ENCODE measurements at places on chromosomes 1 and 21.
A peak's percentile ranks its signal among the peaks of the same experiment; 100 is the strongest.

DNA sequence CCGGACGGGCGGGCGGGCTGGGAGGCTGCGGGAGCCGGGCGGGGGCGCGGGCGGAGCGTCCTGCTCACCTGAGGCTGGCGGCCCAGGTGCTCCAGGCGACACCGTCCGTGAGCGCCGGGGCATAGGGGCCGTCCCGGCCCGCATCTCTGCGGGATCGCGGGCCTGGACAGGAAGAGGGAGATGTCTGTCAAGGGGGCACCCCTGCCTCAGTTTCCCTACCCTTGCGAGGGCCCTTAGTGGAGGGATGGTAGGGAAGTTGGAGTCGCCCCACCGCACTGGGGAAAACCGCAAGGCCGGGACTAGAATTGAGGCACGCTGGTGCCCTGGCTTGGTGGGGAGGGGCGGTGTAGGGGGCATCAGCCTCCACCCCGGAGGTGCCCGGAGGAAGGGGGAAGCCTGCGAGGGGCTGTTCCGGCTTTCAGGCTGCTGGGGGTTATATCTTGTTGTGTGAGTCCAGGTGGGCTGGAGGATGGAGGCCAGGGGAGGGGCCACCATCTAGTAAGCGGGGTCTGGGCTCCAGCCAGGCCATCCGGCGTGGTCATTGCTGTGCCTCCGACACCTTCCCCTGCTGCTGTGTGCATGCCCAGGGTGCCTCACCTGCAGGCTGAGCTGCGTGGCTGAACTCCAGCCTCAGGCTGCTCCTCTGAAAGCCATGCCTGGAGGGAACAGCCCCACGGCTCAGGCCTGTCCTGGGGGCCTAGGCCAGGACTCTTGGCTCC is 580 bp downstream of the VWA1 start:
- DNase-seq: no peak

DNA sequence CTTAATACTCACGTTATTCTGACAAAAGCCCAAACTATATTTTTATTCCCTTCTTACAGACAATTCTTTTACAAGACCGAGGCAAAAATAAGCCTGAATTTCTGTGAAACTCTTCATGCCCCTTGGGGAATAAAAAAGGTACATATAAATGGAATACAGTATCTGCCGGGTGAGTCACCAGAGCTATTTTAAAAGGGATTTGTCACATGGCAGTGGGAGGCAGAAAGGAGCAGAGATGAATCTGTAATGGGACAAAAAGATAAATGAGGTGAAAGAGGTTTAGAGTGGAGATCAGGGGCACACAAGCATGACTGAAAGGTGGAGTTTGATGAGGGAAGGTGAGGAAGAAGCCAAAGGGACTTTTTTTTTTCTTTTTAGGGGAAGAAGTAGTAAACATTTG is 8.8 kb downstream of the XCL1 start:
- DNase-seq: no peak

GRCh38 chr1:160169553-160170399 is 18.4 kb downstream of the ATP1A4 start:
- peak; percentile 99 for DNase-seq

GRCh38 chr1:50959303-50959912 is 659 bp downstream of the FAF1 start:
- no peak for DNase-seq

GRCh38 chr1:68339505-68339904 is 107.2 kb upstream of the WLS start:
- no peak for DNase-seq

GRCh38 chr21:34372321-34372720 is 3.0 kb upstream of the SMIM11 start:
- no peak for DNase-seq

- DNase-seq: no peak
These were observed 114.2 kb downstream of the FCRL5 start for GRCh38 chr1:157438146-157438545.

DNA sequence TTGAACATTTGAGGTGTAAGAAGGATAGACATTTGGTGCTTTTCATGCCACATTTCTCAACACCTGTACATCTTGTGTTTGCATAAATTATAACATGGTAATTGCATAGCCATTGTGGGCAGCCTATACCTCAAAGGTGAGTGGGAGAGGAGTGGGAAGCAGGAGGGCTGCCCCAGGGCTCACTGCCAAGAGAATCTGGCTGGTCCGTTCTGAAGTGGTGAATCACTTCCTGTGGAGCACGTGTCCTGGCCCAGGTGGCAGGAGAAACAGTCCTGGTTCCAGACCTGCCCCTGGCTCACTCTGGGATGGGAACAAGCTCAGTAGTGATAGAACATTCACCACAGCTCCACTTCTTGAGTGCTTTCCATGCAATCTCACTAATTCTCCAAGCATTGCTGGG is 11.6 kb upstream of the OLFML2B start:
- no peak for DNase-seq

- DNase-seq: no peak
These were observed 22.0 kb upstream of the BATF3 start for GRCh38 chr1:212721388-212722247.

DNA sequence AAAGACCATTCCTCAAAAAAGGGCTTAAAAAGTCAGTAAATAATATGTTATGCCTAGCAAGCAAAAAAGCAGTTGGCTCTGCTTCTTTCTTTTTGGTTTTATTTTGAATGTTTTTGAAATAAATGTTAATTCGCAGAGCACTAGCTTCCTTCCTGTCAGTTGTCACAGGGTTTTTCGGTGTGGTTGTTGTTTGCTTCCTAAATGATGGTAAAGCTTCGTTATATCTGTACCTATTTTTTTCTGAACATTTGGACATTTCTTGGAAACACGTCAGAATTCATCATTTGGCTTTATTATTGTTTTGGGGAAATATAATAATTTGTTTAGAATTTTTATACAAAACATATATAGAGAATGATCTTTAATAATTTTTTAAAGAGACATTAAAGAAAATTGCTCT is 351.9 kb upstream of the SGIP1 start:
- DNase-seq: no peak

DNA sequence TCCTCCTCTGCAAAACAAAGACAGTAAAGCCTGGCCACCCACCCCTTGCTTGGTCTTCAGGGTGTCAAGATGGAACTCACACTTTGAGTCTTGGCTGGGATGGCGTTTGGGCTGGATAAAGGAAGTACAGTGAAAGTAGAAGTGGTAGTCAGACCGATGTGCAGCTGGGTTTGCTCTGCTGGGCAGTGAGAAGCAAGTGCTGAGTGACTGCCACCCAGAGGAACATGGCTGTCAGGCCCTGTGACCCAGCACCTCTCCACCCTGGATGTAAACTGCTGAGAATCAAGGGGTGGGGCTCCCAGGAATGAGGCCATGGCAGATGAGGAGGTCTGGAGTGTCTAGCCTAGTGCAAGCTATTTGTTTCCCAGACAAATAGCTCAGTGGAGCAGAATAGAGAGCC is 51.2 kb downstream of the POFUT2 start:
- no peak for DNase-seq

DNA sequence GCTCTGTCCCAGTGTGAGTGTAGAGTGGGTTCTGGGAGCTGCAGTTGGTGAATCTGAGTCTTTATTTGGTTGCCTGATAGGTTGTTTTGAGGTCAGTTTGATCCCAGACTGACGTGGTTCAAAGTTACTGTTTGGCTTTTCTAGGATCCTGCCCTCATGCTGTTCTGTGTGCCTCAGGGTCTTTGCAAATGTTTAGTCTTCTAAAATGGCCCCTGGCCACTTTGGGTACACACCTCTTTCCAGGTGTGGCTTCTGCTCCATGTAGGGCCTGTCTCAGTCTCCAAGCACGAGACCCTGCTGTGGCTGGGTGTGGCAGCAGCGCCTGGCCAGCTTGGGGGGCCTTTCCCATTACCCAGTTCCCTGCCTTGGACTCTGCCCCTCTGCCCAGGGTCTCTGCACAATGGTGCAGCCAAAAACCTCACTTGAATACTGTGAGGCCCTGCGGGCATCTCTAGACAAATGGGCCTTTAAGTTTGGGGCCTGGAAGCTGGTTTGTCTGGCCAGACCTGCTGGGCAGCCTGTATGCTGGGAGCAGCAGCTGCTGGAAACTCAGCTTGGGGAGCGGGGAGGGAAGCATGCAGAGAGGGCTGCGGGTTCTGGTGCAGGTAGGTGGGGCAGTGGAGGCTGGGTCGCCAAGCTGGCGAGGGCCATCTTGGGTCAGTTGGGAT is 5.6 kb downstream of the PTPRF start:
- DNase-seq: no peak

GRCh38 chr1:98988904-98989555 is 15.6 kb downstream of the PLPPR5 start:
- no peak for DNase-seq

- DNase-seq: no peak
These were observed 180.0 kb downstream of the TTLL7 start for GRCh38 chr1:83818916-83819315.

- DNase-seq: no peak
These were observed 31.7 kb downstream of the ELK4 start for GRCh38 chr1:205600085-205600484.

DNA sequence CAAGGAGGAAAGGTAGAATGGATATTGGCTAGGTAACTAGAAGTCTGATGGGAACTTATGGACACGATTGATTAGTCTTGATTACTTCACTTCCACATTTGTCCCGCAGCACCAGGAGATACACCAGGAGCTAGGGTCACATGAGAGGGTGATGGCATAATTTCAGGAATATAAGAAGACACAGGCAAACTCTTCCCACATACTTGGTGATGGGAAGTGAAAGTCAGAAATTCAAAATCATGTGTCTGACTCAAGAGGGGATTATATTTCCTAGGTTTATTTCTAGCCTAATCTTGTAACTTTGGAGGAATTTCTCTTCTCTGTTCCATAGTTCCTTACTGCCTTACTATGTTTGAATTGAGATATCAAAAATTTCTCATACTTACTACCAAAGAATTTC is 185.0 kb downstream of the PBX1 start:
- no peak for DNase-seq

DNA sequence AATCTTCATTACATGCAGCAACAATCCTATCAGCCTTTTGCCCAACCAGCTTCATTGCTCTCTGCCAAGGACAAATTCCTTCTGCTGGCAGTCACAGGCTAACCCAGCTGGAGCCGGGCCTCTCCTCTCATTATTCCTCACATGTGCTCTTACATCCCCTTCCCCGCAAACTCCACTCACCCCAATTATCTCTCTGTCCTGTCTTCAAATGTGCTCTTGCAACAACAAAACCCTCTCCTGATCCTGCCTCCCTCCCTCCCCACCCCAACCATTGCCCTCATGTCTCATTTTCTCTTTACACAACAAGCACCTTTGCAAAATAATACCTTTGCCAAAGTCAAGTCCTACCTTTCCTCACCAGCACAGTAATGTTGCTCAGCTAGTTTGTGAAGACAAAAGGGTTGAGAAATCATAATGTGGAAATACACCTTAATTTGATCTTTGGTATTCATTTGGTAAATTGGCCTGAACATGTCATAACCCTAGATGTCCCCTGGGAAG is 36.0 kb upstream of the DHCR24 start:
- no peak for DNase-seq

GRCh38 chr1:3899754-3900149 is 320 bp downstream of the C1orf174 start:
- no peak for DNase-seq

GRCh38 chr1:236143104-236143948 is 987 bp downstream of the GPR137B start:
- DNase-seq: no peak

DNA sequence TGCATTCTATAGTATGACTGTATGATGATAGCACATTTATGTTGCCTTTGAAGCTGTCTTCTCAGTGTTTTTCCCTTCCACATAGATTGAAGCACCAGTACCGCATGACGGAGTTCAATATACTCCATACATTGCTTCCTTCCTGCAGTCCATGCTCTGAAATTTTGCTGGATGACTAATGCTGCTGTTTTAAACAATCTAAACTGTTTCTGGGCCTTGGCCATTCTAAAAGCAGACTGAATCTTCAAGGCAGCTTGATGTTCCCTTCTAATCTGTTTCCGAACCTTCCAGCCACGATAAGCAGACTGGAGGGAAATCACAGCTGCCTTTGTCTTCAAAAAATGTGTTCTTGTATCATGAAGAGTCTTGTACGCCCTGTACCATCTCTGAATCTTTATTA is 36.2 kb upstream of the F13B start:
- no peak for DNase-seq

GRCh38 chr1:224357626-224358124 is 996 bp downstream of the CNIH4 start:
- no peak for DNase-seq

- DNase-seq: no peak
These were observed 21.5 kb upstream of the TMCO2 start for GRCh38 chr1:40226192-40226591.

- no peak for DNase-seq
These were observed 15.7 kb downstream of the RCC2 start for GRCh38 chr1:17423781-17424245.

GRCh38 chr1:234676103-234676594 is 66.2 kb upstream of the IRF2BP2 start:
- peak; percentile 82 for DNase-seq

DNA sequence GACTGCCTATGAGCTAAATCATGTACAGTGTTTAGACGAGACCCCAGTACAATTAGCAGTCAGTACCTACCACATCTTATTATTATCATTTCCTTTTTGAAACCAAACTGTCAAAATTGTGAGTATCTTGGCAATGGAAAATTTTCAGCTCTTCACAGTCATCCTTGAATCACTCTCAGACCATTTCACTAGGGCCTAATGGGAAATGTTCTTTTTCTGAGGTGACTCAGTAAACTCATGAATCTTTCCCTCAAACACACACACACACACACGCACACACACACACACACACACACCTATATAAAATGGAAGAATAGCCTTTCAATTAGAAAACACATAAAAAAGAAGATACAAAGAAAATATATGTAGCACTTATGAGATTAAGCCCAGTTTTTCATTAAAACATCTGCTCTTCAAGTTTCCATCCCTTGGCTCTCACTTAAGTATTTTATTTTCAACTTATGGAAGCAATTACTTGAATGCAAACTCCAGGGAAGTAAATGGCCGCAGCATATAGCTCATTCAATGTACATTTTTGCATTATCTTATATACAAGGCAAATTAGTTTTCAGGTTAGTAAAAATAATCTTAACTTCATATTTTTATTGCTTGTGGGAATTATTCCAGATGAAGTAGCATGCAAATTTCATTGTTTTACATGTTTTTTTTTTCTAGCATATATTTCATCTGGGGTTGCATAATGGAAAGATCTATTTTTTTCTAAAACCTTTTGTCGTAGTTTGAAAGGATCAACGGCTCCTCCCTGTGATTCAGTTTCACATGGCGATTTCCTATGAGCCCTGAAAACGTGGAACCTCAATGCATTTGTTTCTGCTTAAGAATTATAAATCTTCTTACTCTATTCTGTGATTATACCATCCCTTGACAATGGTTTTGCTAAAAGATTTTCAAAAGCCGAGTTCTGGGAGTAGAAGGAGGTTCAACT is 46.3 kb upstream of the TMPRSS15 start:
- no peak for DNase-seq

DNA sequence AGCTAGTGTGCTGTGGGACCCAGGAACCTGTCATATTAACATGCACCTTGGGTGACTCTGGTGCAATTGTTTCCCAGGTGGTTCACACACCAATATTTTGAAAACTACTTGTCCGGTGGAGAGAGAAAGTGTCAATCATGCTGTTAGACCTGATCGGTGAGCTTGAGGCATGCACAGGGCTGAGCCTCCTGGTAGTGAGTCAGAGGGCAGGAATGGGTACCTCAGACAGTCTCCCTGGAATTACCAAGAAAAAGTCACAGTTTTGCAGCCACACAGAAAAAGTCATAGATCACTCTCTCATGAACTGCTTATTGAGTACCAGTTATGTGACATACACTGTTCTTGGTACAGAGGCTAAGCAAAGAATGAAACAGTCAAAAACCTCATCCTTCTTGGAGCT is 140.1 kb upstream of the NFIA start:
- DNase-seq: no peak

GRCh38 chr21:38806153-38806941 is 618 bp downstream of the ETS2 start:
- no peak for DNase-seq

Data from NT2/D1 (cell line).